Cortex of kidney (tissue), 1 donor: ENCODE measurements at places on chromosomes 6 and 20.

DNA sequence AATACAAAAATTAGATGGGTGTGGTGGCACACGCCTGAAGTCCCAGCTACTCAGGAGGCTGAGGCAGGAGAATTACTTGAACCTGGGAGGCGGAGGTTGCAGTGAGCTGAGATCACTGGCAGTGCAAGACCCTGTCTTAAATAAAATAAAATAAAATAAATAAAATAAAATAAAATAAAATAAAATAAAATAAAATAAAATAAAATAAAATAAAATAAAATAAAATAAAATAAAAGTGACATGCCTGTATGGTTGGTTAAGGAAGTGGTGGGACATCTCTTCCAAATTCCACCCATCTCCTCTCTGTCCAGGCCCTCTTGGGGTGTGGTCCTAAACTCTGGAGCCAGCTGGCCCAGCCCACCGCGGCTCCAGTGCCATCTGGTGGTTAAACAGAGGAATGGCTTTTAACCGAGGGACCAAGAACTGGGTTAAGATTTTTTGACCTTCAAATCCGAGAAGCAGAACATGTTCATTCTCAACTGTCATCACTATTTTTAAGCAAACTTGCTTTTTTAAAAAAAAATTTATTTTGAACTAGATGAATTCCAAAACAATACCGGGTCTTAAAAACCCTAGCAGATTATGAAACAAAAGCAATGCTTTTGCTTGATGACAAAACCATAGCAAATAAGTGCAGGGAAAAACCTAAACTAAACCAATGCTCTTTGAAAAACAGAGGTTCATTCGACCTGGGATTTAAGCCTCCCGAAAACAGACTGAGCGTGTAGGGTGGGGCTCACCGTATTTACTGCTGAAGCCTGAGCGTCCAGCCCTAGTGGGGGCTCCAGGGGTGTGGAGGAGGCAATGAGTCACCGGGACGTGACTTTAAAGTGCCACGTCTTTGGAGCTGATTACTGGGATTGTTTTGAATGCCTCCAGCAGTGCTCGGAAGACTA is 68.8 kb downstream of the CDC5L start:
- DNase-seq, result no peak

DNA sequence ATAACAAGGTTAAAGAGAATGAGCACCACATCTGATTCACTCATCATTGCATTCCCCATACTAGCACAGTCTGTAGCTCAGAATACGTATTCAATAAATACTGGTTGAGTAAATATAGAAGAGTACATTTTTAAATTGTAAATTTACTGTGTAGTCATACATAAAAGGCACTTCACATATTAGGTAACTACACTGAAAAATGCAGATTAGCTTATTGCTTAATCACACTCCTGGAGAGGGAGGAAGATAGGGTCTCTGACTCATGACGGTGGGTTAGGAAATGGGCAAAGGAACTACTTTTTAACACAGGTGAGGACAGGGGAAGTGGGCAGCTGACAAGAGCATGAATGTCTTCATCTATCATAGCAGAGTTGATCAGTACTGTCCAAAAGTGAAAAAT is 133.2 kb downstream of the TBC1D32 start:
- DNase-seq, result no peak

- DNase-seq, result no peak
Observed at GRCh38 chr6:73631849-73632248, 21.9 kb downstream of the SLC17A5 start.

DNA sequence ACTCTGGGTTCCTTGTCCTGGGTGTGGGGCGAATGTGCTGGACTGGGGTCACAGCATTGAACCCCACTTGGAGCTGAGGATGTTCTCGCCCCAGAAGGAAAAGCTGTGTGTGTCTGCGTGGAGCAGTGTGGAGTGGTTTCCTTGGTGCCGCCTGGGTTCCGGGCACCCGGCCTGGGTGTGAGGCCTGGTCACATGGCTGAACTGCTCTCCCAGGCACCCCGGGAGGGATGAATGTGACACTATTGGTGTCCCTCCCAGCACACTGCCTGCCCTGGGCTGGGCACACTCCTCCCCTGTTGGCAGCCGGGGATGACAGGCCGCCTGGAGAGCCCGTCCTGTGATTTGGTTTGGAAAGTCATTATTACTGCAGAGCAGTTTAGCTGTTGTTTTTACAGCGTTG is 12.3 kb downstream of the MYT1 start:
- no peak for DNase-seq

DNA sequence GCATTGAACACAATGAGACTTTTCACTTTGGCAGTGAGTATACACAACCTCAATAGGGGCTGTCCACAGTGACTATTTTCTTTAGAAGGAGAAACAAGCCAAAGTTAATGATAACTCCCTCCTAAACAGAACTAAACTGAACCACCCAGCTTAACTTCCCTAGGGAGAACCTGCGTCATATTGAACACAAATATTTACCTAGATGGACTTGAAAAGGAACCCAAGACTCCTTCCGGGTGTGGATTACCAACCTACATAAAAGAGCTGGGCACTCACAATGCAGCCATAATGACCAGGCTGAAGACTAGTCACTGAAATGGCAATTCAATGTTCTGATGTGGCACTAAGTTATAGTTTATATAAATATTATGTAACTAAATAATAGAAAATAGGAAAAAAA is 160.6 kb downstream of the IBTK start:
- DNase-seq, result no peak

DNA sequence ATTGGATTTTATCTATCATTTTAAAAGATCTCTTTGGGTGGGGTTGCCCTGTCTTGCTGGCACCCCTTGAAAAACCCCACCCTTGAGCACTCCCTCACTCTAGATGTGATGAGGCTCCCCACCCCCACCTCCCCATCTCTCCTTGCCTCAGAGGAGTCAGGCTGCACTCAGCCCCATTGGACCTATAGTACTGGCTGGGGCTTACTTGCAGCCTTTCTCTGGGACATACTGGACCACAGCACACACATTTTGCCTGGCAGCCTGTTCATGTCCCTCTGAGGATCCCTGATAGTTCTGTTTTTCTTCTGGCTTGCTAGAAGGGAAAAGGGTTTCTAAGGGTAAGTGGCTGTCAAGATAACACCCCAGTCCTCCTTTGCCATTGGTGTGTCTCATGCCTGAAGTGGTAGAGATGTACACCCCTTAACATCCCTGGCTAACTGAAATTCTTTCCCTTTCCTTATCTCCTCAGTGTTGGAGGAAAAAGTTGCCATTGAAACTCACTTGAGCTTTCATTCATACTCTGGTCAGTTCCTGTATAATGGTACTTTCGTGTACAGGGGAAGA is 553.4 kb upstream of the CITED2 start:
- DNase-seq, result no peak

DNA sequence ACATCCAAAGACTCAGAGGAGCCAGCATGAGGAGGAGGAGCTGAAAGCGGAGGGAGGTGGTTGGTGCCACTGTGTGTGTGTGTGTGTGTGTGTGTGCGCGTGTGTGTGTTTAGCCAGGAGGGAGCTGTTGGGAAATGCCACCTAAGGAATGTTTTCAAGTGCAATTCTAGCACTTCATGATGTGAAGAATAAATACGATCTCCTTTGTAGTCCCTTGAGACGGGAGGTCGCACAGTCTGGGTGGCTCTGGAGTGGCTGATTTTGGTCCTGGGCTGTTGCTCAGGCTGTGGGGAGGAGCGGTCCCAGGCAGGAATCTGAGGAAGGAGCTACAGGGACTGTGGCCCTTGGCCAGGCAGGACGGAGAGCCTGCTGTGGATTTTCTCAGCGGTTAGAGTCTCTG is 93.7 kb downstream of the PPP1R14C start:
- DNase-seq, result no peak

- no peak for DNase-seq
Observed at GRCh38 chr6:56660381-56660730, 17.7 kb upstream of the DST start.

GRCh38 chr6:131257104-131257503 is 121.8 kb downstream of the AKAP7 start:
- no peak for DNase-seq

- DNase-seq, result no peak
Observed at GRCh38 chr6:133956416-133957049, 3.5 kb downstream of the TBPL1 start.

- no peak for DNase-seq
Observed at GRCh38 chr6:1780251-1780867, 170.6 kb downstream of the FOXC1 start.

GRCh38 chr20:64146936-64147477 is 17.2 kb upstream of the MYT1 start:
- DNase-seq, result no peak

DNA sequence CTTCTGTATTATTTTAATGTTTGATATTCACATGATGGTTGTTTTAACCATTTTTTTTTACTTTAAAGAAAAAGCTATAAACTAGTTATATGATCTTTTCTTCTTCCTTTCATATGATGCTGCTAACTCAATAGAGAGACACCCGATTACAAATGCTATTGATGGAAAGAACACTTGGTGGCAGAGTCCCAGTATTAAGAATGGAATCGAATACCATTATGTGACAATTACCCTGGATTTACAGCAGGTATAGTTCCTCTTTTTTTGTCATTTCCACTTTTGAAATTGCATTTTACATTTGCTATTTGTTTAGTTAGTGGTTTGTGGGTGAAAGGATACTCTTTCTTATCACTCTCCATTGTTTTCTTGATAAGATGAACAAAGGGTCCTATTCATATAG is 176.7 kb downstream of the LAMA2 start:
- DNase-seq, result no peak

DNA sequence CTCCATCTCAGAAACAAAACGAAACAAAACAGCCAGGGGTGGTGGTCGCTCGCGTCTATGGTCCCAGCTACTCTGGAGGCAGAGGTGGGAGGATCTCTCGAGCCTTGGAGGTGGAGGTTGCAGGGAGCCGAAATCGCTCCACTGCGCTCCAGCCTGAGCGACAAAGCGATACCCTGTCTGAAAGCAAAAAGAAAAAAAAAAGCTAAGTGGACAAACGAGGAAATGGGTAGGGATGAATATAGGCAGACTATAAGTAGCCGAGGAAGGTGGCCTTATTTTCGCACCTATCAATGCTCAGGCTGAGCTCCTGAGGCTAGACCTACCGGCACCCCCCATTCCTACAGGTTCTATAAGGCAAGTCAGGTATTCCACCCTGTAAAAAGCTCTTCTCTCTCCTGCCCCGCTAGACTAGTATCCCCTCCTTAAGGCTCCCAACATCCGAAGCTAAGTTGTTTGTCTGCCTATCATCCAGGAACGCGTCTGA is 650 bp upstream of the CASP8AP2 start:
- no peak for DNase-seq

GRCh38 chr20:55478724-55479450 is 526.4 kb downstream of the CBLN4 start:
- DNase-seq, result no peak

DNA sequence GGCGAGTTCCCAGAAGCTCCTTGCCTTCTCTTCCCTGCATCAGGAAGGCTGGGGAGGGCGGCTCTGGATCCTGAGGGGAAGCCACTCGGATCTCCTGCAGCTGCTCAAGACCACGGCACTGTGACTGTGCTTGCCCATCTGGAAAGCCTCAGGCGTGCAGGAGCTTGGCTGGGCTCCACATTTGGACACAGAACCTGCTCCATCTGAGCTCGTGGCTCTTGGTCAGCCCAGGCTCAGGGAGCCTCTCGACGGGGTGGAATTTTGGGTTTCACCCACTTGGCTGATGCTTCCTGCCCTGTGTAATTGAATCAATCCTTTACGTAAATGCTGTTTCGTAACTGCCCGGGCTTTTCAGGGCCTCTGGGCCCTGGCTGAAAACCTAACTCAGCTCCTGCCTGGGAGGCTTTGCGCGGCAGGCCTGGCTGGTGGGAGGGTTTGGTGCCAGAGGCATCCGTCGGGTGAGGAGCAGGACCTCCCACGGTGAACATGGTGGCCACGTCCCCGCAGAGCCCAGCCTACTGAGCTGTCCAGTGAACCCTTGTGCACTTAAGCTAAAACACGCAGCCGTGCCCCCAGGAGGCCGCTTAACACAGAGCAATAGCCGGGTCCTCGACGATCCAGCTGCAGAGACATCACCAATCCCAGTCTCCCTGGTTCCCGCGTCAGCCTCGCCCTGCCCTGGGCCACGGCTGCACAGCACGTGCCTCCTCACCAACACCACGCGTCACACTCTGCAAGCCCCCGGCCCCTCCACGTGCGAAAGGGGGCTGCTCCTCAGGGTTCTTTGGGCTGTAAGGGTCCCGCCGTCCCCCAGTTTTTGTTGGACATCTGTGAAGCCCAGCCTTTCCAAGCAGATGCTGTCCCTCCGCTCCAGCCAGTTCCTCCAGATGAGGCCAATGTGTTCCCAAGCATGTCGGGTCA is 241.0 kb downstream of the DLL1 start:
- no peak for DNase-seq

DNA sequence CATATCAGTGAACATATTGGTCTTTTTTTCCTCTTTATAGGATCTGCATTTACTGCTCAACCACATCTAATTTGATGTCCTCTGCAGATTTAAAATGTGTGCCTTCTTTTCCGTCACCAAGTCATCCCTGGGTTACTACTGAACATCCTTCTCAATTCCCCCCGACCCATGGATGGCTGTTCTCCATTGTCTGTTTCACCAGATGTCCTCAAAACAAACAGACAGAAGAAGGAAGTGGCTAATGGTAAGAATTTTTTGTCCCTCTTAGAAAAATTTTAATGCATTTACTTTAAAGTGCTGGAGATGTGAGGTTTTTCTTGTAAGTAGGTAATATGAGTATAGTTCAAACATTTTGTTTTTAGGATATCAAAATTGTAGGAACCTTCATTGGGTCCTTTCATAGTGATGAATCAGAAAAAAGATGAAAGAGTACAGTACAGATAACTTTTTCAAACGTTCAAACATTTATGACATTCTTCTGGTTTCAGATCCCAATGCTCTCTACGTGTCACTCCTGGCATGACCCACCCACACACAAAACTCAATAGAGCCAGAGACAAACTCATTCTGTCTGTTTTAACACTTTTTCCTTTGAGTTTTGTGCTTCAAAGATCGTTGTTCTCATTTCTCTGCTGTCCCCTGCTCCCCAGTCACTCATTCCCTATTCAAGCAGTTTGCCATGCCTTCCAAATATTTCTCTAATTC is 276.4 kb downstream of the PRL start:
- no peak for DNase-seq

- DNase-seq, result no peak
Observed at GRCh38 chr20:36599912-36600345, 5.7 kb upstream of the RAB5IF start.

DNA sequence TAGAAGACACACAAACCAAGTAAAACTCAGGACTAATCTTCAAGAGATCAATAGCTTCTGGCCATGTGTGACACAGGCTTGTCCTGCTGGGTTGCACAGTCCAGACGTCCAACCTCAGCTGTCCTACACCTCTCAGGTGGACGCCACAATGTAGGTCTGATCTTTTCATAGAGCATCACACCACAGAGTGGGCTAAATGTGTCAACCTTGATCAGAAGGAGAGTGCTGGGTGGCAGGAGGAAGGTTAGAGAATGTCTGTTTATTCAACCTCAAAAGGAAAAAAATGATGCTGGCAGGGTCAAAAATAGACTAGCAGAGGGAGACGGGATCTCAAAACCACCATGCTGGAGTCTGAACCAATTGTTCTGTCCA is 41.7 kb downstream of the GFOD1 start:
- no peak for DNase-seq

GRCh38 chr6:14326774-14327173 is 209.2 kb downstream of the CD83 start:
- DNase-seq, result no peak
